ENCODE measurements at places on chromosomes 12 and 14.

DNA sequence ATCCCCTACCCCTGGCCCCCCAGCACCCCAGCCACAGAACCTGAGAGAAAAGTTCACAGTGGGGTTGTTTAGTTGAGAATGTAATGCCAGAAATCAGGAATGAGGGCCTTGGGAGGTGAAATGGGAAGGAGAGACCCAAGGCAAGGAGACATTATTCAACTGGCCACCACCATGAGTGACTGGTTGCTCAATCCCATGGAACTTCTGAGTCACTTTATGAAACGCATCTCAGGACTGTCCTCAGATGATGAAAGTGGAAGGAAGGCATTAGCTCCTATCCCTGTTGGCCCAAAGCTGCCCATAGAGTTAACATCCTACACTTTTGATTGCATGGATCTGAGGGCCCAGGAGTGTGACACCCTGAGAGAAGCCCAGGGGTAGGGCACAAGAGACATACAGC, 25.4 kb upstream of the TCL1A start:
- no peak for DNase-seq

- no peak for DNase-seq
These were observed 96.7 kb downstream of the TMX1 start for GRCh38 chr14:51336734-51337133.

GRCh38 chr12:64683816-64684543, 73.7 kb downstream of the RASSF3 start:
- DNase-seq, result no peak

DNA sequence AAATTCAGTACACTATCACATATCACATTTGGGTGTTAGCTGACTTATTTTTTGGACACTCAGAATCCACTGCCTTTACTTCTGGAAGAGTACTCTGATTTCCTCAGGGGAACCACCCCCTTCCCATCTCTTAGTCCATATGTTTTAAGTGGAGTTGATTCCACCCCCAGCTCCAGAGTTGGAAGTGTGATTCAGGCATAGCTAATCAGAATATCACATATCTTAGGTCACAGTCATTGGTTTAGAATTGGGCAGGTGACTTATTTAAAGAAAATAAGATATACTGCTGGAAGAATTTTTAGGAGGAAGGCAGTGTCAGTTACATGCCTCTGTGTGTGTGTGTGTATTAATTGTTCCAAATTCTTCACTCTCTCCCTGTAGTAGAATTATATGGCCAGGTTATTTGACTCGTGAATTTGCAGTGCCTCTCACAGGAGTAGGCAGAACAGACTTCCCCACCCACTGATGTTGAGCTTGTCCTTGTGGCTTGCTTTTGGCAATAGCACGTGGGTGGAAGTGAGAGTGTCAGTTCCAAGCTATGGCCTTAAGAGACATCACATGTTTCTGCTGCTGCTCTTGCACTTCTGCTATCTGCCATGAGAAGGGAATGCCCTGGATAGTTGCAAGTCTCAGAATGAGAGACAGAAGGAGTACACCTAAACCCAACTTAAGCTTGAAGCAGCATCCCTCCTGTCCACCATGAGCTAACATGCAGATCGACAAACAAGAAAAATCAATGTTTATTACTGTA, 6.4 kb upstream of the GAS2L3 start:
- no peak for DNase-seq

DNA sequence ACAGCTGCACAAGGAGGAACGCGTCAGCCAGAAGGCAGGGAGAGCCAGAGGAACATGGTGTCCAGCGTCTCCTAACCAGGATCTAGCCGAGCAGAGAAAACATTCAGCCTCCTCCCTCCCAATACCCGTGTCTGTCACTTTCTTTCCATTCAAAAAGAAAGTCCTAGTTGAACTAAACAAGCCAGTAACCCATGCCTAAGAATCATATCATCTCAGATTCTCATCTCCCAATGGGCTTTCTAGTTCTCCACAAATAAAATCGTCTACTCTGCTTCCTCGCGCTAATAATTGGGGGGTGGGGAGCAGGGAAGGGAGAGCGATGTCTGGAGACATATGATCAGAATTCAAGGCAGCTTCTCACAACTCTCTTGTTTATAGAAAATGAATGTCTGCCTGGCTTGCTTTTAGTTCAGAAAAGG, 7.4 kb downstream of the NKX2-1 start:
- no peak for DNase-seq

- DNase-seq, result no peak
These were observed 24.5 kb downstream of the GPRC5D start for GRCh38 chr12:12927211-12928079.

GRCh38 chr12:53061404-53062010, 11.6 kb downstream of the TNS2 start:
- no peak for DNase-seq

GRCh38 chr12:85623763-85624162, 212.4 kb downstream of the RASSF9 start:
- DNase-seq, result no peak

DNA sequence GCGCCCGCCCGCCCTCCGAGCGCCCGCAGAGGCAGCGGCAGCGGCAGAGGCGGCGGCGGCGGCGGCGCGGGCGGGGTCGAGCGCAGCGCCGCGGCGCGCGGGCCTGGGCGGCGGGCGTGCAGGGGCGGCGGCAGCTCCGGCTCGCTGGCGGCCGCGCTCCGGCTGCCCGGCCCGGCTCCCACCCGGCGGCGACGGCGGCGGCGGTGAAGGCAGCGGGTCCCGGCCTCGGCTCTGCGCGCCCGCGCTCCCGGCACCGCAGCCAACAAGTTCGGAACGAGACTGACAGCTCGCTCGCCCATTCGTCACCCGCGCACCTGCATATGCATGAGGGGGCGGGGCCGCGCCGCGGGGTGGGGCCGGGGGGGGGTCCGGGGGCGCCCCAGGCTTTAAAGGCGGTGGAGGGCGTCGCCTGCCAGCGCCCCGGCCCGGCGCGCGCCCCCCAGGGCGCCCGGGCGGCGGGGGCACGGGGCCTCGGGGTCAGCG, at the start of gene JAG2:
Gene JAG2 (minus strand): TSS at position 281 of the 483 bp plus-strand sequence. CDS start 356 bp downstream, outside the sequence.
- DNase-seq, result peak; percentile 23

- no peak for DNase-seq
These were observed 29.7 kb upstream of the CEBPE start for GRCh38 chr14:23148591-23149249.

- DNase-seq, result no peak
These were observed 142.1 kb downstream of the CALM1 start for GRCh38 chr14:90538716-90539495.

DNA sequence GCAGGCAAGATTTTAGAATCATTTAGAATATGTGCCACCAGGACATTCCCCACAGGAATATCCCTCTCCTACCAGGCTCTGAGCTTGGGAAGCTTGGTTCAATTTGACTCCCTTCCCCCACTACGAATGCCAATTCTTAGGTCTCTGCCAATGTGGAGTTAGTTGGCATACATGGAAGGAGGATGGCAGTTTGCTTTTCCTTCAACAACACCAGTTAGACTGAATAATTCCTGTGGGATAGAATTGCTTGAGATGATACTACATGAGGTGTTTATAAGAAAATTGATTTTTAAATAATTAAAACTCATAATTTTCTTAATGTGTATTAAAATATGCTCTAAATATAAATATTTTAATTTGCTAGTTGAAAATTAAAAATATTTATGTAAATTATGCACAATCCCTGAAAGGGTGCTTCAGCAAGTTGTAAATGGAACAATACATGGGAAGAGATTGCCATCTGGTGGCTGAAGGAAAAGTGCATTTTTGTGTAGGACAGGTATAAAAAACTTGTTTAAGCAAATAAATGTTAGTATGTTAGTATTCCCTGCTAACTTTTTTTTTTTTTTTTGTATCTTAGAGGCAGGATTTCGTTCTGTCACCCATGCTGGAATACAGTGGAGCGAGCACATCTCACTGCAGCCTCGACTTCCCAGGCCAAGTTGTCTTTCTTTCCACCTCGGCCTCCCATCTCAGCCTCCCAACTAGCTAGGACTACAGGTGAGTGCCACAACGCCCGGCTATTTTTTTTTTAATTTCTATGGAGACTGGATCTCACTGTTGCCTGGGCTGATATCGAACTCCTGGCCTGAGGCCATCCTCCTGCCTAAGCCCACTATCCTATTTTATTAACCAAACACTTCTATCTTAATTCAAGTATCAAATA, 25.8 kb upstream of the STRAP start:
- peak; percentile 22 for DNase-seq
